ENCODE measurements at places on chromosomes 7 and 10.
A peak's percentile ranks its signal among the peaks of the same experiment; 100 is the strongest.

DNA sequence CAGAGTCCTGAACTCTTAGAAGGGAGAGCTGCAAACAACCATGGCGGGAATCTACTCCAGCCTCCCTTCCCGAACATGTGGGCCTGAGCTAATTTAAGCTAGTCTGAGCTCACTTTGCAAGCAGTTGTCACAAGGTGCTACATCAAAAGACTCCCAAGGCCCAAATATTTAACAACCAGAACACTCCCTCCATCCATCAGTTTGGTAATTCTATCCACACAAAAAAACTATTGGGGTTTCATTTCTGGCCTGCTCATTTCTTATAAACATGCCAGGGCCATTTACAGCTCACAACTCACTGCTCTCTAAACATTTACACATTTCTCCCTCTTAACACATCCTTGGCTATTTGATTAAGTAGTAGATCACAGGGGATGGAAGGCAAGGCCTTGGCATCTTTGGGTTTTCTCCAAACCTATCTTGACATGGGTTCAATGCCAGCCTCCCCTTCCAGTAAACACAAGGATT is 263.4 kb downstream of the KCNMA1 start:
- DNase-seq, result no peak

GRCh38 chr7:46759711-46760480 is 822.0 kb downstream of the TNS3 start:
- DNase-seq, result no peak

DNA sequence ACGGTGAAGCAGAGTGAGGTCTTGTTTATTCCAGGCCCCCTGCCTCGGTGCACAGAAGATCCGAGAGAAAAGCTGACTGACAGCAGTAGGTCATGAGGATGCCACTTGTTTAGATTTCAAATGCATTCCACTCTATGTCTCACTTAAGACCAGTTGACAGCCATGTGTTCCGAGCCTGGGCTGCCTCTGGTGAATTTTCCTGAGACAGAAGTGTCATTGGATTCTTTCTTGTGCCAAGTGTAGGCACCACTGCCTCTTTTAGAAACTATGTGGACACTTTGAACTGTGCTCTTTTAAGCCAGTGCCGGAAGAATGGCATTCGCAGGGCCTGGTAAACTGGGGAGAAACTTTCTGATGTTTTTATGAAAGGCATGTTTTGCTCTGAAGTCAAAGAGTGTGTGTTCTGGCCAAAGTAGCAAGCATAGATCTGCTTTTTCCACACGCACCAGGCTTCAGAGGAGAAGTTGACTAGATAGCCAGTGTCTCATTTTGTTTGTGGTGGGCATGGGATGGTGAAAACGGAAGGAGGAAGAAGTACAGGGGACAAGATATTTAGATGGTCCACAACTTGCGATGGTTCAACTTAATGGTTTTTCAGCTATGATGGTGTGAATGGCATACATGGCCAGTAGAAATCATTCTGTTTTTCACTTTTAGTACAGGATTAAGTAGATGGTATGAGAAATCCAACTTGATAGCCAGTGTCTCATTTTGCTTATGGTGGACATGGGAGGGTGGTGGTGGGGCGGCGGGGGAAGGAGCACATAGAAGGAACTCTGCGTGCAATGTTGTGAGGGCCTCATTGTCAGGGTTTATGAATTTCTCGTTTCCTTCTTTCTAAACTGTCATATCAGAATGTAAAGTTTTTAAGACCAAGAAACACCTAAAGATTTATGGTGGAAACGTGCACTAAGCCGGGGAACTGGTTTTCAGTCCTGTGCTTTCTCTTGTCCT is 41.5 kb downstream of the CYP17A1 start:
- no peak for DNase-seq

DNA sequence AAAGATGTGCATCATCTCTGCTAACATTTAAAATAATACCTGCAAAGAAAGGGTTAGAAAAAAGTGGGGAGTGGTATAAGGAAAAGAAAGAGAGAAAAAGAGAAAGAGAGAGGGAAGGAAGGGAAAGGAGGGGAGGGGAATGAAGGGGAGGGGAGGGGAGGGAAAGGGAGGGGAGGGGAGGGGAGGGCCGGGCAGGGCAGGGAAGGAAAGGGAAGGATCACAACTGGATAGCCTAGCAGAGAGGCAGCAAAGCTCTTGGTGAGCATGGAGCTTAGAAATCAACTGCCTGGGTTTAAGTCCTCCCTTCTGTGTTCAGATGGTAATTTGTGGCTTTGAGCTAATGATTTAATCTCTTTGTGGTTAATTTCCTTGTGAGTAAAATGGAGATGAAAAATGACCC is 5.4 kb upstream of the FAM237B start:
- no peak for DNase-seq

DNA sequence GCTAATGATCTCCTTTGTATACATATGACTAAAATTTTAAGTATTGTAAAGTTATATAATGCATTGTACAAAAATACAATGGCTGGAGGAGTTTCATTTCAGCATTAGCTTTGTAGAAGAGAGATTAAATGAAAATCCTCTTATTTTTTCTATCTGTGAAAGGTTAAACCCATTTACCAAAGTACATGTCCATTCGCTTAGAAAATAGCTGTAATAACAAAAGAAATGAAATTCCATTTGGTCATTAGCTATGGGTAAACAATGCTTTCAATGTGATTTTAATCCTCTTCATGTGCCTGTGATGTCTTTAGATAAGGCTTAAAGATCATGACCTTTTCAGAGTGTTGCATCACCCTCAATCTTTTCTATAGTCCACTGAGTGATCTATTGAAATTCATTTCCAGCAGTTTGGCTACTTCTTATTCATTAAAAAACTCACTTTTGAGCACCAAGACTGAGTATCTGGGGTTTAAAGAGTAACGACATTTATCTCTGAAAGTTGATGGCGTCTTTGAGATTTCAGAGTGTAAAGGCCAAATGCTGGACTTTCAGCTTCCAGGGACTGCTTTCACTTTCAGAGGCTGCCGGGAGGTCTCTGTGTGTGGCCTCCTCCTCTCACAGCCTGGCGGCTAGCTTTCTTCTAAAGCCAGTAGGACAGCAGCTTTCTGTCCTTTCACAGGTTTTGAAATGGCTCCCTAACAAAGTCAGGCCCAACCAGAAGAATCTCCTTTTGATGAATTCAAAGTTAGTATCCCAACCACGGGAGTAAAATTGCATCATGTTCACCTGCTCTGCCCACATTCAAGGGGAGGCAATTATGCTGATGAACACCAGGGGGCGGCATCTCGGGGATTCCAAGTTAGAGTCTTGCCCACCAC is 701.4 kb upstream of the COBL start:
- DNase-seq, result no peak

- DNase-seq, result no peak
Measured at GRCh38 chr7:30510124-30511075, 5.8 kb upstream of the GGCT start.

DNA sequence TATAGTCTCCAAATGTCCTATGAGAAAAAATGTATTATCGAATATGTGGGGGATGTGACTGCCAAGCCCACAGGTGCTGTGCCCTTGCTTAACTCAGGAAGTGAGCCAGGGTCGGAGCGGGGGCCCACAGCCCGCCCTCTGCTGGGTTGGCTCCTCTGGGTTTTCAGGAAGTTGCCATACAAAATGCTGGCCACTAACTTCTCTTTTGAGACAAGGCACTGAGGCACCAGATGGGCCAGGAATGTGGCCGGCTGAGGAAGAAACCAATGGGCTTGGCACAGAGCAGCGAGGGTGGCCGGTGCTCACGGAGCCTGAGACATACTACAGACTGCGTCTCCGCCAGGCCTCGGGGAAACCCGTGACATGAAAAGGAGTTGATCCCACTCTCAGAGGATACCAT is 58.9 kb downstream of the FAM53B start:
- DNase-seq, result no peak

DNA sequence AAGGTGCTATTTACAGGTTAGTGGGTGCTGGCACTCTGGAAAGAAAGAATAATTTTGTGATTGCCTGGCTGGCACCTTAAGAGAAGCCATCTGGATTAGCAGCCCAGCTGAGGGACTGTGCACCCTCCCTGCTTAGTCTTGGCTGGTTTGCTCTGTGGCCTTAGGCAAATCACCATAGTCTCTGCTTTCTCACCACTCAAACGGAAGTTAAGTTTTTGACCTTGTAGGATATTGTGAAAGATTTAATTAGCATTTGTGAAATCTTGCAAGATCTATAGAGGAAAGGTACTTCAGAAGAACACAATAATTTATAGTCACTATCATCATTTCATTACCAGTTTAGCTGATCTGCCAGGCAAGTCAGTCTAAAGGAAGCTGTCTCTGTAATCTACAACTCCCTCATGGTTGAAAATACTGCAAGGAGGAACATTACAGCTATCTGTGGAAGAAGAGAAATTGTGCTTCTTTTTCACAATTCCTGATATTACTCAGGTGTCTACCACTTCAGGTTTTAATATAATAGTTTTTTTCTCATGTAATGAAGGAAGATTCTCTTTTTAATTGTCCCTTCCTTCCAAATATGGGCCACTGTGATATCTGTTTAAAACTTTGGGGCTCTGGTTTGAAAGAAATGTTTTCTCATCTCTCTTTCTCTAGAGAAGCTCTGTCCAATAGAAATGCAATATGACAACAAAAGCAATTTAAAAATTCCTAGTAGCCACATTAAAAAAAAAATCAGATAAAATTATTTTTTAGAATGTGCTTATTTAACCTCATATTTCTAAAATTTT is 219.6 kb downstream of the PTEN start:
- no peak for DNase-seq

GRCh38 chr7:50062951-50063350 is 30.1 kb downstream of the ZPBP start:
- no peak for DNase-seq

GRCh38 chr7:101108330-101108857 is 18.5 kb upstream of the SERPINE1 start:
- peak; percentile 47 for DNase-seq

Measured in GM12864 (cell line).